ENCODE measurements at places on chromosomes 3 and 15.

DNA sequence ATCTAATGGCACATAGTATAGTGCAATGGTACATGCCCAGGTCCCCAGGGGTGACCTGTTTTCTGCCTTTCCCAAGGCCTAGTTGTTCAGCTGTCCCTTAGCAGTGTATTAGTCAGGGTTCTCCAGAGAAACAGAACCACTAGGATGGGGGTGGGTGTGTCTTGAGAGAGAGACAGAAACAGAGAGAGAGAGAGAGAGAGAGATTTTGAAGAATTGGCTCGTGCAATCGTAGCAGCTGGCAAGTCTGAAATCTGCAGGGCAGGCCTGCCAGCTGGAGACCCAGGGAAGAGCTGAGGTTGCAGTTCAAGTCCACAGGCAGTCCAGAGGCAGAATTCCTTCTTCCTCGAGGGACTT is 90.6 kb upstream of the RNF7 start:
- no peak for DNase-seq

GRCh38 chr15:93861413-93861812 is 369.9 kb upstream of the MCTP2 start:
- no peak for DNase-seq

DNA sequence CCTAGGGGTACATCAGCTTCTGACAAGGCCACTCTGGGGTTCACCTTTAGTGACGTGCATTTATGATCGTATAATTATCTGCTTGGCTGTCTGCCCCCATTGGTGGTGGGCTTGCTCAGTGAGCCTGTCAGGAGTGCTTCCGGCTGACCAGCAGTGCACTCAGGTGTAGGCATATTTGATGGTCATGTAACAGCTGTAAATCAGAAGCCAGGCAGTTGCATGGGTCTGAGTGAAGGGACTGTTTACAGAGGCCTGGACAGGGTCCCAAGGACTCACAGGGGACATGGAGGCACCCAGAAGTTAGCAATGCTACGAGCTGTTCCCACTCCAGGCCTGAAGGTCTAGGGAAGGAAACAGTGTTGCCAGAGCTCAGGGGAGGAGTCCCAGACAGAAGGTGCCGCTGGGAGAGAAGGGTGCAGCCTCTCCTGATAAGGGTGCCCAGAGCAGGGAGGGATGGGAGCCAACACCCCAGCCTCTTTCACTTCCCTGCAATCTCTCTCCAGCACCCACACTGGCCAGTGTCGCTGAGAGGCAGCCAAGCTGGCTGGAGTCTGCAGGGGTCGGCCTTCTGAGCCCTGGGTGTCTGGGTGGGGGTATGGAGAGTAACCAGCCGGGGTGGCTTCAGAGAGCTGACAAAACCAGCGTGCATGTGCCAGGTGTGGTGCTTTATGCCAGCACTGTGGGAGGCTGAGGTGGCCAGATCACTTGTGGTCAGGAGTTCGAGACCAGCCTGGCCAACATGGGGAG is 61.3 kb upstream of the PRR23E start:
- DNase-seq, result no peak

DNA sequence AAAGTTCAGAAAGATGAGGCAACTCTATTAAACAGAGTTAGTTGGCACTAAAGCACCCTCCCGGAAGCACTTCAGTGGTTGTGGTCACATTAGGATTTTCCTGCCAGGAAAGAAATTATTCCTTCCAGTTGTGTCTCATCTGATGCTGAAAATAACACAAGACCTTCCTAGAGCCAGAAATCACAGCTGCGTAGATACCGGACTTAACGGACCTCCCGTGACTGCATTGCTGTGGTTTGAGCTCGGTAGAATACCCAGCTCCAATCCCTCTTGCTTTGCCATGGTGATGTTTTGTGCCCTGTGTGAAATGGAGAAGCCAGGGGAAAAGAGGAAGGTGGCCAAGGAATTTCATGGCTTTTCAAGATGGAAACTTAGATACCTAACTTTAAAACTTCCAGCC is 215.0 kb upstream of the IGF1R start:
- no peak for DNase-seq

GRCh38 chr3:165983284-165983683 is 146.1 kb upstream of the BCHE start:
- no peak for DNase-seq

- peak; percentile 38 for DNase-seq
Measured at GRCh38 chr3:197256836-197257444, 41.5 kb downstream of the DLG1 start.

DNA sequence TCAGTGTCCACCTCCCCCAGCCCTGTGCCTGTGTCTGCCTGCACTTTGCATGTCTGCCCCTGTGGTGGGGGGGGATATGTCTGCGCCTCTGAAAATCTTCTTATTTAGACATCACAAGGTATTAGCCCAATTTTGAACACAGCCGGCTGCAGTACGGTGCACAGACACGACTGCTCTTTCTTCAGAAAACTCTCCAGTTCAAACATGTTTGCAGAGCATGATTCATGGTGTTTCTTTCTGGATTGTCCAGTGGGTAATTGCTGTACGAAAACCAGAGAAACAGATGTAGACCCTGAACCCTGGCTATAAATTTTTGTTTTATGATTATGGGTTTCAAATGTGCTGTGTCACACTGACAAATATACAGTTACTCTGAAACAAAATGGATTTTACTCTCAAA is 3.4 kb upstream of the RARB start:
- DNase-seq, result no peak

DNA sequence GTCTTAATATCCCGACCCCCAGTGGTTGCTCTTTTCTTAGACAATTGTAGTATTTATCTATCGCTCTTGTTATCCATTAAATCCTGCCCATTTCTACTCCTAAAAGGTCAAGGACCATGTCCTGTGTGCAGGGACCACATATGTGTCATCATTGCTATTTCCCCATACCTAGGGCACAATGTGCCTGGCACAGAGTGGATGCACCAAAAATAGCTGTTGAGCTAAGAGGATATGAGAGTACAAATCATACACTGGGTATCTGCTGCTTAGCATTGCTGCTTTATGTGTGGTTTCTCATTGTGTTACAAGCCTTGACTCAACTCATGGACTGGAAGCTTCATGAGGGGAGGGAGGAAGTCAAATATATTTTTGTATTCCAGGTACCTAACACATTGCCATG is 3.4 kb upstream of the MITF start:
- no peak for DNase-seq

GRCh38 chr3:120673116-120673515 is 8.9 kb downstream of the HGD start:
- DNase-seq, result no peak

Measured in kidney glomerular epithelial cell (primary cell).